ENCODE measurements at places on chromosomes 4 and X.
A peak's percentile ranks its signal among the peaks of the same experiment; 100 is the strongest.

DNA sequence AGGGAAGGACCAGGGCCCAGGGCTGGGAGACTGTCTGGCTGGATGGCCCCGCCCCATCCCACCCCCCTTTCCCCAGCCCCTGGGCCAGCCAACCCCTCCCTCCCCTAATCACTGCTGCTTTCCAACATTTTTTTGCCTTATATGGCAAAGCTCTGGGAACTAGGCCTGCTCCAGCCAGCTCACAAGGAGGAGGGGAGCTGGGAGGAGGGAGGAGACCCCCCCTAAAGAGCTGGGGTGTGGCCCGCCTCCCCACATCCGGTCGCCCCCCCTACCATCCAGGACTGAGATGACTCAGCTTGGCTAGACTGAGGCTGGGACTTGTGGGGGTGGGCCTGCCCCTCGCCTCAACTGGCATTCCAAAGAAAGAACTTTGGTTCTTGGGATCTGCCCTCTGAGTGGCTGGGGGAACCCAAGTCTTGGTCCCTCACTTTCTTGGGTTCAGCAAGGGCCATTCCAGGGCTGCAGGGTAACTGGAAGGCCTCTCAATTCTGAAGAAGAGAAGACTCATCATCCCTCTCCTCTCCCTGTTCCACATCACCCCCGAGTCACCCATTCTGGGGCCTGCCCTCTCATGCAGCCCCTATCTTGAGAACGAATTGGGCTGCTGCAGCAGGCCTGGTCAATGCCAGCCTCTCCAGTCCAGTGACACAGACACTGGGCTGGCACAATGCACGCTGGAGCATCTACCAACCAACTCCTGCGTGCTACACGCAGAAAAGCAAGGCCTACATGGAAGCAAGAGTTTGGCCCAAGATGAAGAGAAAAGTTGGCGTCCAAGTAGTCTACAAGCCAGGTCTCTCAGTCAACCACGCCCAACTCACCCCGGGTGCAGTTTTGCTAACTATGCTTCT, 4.8 kb downstream of the FLNA start:
- H3K4me3 ChIP-seq: peak overlapping the region; percentile 93
- DNase-seq: peak; percentile 74
- H3K27ac ChIP-seq: peak overlapping the region; percentile 90
- H3K27me3 ChIP-seq: no peaks in the 10 kb centered on the region

GRCh38 chr4:57231781-57232180, 121.6 kb upstream of the IGFBP7 start:
- no peaks in the 10 kb centered on the region for H3K36me3 ChIP-seq
- H3K27me3 ChIP-seq: peaks cover 14% of the 10 kb centered on the region
- H3K27ac ChIP-seq: no peak overlapping the region

DNA sequence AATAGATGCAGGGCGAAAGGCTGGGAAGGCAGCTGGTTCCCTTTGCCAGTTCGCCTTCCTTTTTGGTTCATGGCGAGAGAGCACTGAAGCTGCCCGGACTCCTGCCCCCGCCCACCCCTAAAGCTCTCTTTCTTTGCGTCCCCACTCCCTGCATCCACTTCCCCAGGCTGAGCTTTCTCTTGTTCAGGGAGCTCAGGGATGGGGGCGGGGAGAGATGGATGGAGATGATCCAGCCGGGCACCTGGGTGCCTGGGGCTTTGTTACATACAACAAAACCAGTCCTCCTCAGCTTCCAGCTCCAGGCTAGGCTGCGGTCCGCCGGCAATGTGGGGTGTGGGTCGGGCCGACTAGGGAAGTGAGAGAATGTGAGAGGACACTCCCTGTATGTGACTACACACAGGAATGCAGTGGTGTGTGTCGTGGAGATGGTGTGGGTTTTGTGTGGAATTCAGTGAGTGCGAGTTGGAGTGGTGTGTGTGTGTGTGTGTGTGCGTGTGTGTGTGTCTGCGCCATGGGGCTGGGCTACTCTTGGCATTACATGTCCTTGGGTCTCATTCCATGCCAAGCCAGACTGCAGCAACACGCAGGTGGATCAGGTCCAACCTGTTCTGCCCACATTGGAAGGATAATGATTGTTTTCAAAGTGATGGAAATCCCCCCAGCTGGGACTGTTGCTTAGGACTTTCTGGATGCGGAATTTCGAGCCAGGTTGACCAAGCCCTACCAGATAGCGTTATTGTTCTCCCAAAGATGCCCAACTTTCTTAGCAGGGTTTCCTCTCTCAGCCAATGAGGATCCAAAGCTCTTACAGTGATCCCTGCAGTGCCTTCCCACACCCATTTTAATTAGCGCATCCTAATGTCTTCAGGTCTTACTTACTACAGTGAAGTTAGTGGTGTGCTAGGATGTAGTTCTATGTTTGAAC, 149.4 kb upstream of the CHRDL1 start:
- no peak overlapping the region for H3K4me3 ChIP-seq
- H3K36me3 ChIP-seq: no peaks in the 10 kb centered on the region
- peaks cover 35% of the 10 kb centered on the region for H3K27me3 ChIP-seq
- no peaks in the 10 kb centered on the region for H3K4me1 ChIP-seq
- DNase-seq: no peak

- no peaks in the 10 kb centered on the region for H3K27me3 ChIP-seq
- no peaks in the 10 kb centered on the region for H3K36me3 ChIP-seq
- no peak for DNase-seq
- H3K27ac ChIP-seq: no peak overlapping the region
Observed at GRCh38 chrX:123561439-123562215, 171.2 kb downstream of the THOC2 start.

GRCh38 chrX:54992911-54993622, 921 bp downstream of the PFKFB1 start:
- no peaks in the 10 kb centered on the region for H3K4me1 ChIP-seq
- H3K36me3 ChIP-seq: no peaks in the 10 kb centered on the region
- no peak for DNase-seq
- H3K27me3 ChIP-seq: no peaks in the 10 kb centered on the region
- no peak overlapping the region for H3K27ac ChIP-seq
